Stimulated activated CD4-positive, alpha-beta T cell treated with anti-CD3 and anti-CD28 coated beads, TNF-alpha, amount 100 ng/mL, for 24 hours (primary cell): ENCODE measurements at places on chromosomes 12 and 14.
A peak's percentile ranks its signal among the peaks of the same experiment; 100 is the strongest.

- no peak for DNase-seq
These were observed 39.7 kb downstream of the FOS start for GRCh38 chr14:75318353-75318752.

DNA sequence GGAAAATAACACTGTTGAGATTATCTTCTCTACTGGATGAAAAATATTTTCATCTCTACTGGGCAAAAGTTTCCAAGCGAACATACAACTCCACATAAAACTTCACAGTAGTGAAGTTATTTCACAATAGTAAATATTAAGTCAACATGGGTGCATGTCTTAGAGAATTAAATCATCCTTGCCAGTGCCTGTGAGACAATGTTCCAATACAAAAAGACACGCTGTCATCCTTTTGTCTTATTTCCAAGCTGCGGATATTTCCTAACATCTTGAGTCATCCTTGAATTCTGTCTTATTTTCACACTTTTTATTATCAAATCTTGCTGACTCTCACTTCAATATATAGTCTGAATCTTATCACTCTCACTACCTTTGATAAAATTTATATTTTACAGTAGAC lies 142.9 kb upstream of the KITLG start:
- DNase-seq, result no peak

DNA sequence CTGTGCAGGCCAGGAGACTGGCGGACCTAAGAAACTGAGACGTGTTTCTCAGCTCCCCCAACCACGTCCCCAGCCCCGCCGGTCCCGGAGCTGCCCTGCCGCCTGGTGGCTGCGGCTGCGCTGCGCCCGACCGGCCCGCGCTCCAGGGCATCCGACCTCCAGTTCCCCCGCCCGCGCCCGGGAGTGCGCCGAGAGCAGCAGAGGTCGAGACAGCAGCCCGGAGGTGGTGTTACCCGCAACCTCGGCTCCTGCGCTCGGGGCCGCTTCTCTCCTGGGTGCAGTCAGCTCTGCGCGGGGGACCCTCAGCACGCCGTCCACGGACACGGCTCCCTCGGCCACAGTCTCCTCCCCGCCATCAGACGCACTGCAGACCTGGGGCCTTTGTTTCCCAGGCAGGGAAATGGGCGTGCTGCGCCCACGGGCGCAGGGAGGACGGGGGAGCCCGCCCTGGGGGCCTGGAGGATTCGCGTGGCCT lies 21.6 kb upstream of the GPR132 start:
- peak; percentile 69 for DNase-seq

- no peak for DNase-seq
These were observed 17.0 kb upstream of the ERBB3 start for GRCh38 chr12:56062996-56063395.

DNA sequence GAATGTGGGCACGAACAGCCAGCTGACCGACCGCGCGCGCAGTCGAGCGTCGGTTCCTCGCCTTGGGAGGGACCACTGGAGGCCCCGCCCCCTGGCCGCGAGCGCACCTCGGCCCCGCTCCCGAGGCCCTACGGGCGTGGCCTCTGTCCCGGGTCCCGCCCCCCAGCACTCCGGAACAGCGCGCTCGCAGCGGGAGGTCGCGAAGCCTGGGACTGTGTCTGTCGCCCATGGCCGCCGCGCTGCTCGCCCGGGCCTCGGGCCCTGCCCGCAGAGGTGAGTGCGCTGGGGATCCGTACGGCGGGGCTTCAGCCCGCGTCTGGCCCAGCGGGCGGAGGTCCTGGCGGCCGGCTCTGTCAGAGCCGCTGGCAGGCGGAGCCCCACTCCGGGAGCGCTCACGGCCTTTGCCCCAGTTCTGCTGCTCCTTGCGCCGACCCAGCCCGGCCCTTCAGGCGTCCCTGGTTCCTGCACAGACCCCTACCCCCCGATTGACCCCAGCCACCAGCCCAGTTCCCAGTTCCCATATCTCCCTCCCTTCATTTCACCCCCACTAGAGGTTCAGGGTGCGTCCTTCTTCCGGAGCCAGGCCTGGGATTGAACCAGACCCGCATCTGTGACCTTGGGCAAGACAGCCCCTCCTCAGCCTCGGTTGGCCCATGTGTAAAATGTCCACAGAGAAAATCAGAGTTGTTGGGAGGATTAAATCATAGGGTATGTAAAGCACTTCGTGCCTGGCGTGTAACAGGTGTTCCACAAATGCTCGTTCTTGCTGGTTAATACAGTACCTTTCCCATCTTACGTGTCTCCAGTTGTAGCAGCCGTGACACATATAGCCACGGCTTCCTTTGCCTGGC lies at the start of gene ACADS:
ACADS (plus strand) TSS at position 168 of the 851 bp plus-strand sequence; CDS start at position 228, 60 bp downstream.
- peak; percentile 81 for DNase-seq
